ENCODE measurements at places on chromosomes 6 and 20.

DNA sequence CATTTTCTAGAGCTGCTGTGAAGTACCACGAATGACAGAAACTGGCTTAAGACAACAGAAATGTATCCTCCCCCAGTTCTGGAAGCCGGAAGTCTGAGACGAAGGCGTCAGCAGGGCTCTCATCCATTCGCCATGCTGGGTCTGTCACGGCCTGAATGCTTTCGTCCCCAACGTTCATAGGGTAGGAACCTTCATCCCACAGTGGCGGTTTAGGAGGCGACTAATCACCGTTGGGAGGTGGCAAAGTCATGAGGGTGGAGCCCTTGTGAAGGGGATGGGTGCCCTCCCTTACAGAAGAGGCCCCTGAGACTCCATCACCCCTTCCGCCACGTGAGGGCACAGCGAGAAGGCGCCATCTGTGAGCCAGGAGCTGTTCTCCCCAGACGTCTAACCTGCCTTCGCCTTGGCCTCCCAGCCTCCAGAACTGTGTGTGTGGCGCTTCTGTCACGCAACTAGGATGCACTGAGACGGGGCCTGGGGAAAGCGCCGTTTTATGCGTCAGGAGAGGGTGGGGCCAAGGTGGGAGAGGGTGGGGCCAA, 250.3 kb downstream of the TTLL2 start:
- DNase-seq: no peak

- peak; percentile 89 for DNase-seq
Measured at GRCh38 chr6:17392978-17393891, at the start of gene CAP2. Gene CAP2, plus strand, starts transcription at chr6:17393595. Its CDS starts 27,961 bp downstream, at chr6:17421556.

GRCh38 chr6:17866876-17867444, 120.5 kb downstream of the KIF13A start:
- DNase-seq: no peak

DNA sequence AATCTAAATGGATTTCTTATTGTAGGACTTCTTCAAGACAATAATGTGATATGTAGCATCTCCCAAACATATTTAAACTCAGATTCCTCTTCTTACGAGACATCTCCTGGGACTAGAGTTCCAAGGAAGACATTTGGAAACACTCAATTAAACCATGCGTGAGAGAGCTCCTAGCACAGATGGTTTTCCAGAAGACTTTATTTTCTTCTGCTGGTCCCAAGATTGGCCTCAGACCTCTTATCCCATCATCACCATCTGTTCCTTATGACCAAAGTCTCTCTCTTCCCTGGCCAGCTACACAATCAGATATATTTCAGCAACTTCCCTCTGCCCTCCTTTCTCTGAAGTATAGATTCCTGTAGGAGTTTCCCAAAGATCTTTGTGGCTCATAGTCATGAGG, 93.2 kb upstream of the JARID2 start:
- DNase-seq: peak; percentile 13

DNA sequence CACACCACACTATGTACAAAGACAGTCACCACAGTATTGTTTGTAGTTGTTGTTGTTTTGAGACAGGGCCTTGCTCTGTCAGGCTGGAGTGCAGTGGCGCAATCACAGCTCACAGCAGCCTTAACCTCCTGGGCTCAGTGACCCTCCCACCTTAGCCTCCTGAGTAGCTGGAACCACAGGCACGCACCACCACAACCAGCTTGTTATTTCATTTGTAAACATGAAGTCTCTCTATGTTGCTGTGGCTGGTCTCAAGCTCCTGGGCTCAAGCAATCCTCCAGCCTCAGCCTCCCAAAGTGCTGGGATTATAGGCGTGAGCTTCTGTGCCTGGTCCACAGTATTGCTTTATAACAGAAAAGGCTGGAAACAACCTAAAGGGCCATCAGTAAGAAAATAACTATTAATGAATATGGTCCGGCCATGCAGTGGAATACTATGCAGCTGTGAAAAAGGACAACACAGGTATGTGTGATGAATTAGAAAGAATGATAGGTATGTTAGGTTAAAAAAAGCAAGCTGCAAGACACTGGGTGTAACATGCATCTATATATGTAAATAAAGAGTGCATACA, 30.0 kb upstream of the PTGIS start:
- no peak for DNase-seq
